GM23338 (cell line): ENCODE measurements at places on chromosomes 6 and 20. TPM values are rescaled to one million over a fixed set of nuclear protein-coding genes. Genes with fewer than 3 reads are reported as not detected.

The PPP1R16B gene
- total RNA-seq: 11.5 and 12.0 TPM in 2 replicates

The PRSS16 gene
- 11.8 and 13.8 TPM in 2 replicates for total RNA-seq

The SLC35D3 gene
- total RNA-seq: 0.59 and 1.5 TPM in 2 replicates

The EMILIN3 gene
- 6.3 and 6.6 TPM in 2 replicates for total RNA-seq

The PRPH2 gene
- 0.52 and 0.89 TPM in 2 replicates for total RNA-seq

GRCh38 chr20:25059866-25060465 is 2.0 kb upstream of the ACSS1 start:
- no peak for DNase-seq

GRCh38 chr20:18272451-18272850 is 15.9 kb upstream of the ZNF133 start:
- peak; percentile 40 for DNase-seq

- no peak for DNase-seq
Observed at GRCh38 chr6:41280381-41281057, 6.0 kb downstream of the TREM1 start.

GRCh38 chr6:110476046-110476849 is at the start of gene SLC22A16:
SLC22A16 (minus strand) TSS chr6:110476613; CDS start chr6:110476574, 39 bp downstream.
- DNase-seq: peak; percentile 57
